ENCODE measurements at places on chromosomes 2 and 18. TPM values are rescaled to one million over a fixed set of nuclear protein-coding genes. Genes with fewer than 3 reads are reported as not detected.

The SALL3 gene
- not detected for total RNA-seq

The CNOT9 gene
- 65.7 TPM for total RNA-seq

DNA sequence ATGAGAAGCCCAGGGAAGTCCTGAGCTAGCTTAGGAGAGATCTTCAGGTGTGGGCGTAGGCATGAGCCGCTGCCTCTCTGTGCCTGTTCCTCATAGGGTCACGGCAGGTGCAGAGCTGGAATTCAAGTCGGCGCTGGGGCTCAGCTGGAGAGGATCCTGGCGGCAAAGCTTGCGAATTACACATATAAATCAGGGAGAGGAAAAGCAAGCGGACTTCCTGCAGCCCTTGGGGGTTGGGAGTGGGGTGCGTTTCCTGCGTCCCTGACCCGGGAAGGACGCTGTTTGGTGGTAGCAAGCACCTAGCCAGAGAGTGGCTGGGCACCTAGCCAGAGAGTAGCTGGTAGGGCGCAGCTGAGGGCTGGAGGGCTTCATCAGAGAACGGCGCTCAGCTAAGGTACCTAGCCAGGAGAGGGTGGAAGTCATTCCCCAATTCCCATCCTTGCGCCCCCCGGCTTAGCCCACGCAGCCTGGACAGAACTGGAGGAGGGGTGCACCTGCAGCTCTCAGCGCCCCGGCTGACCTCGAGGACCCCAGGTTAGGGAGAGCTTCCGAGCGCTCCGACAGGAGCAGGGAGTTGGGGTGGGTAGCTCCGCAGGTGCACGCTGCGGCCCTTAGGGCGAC lies 459 bp upstream of the EFR3B start:
- peak overlapping the region; percentile 46 for H3K4me3 ChIP-seq
- H3K4me1 ChIP-seq = peaks cover 26% of the 10 kb centered on the region
- H3K27ac ChIP-seq = peak overlapping the region; percentile 43
- peaks cover 29% of the 10 kb centered on the region for H3K27me3 ChIP-seq
- peak; percentile 50 for DNase-seq
- H3K36me3 ChIP-seq = no peaks in the 10 kb centered on the region

- H3K4me3 ChIP-seq = no peak overlapping the region
- H3K4me1 ChIP-seq = no peaks in the 10 kb centered on the region
- H3K27ac ChIP-seq = no peak overlapping the region
- no peak for DNase-seq
- H3K27me3 ChIP-seq = no peaks in the 10 kb centered on the region
These were observed 71.1 kb downstream of the MGAT5 start for GRCh38 chr2:134324947-134325346.

The C2orf15 gene
- total RNA-seq = 1.9 TPM

- H3K36me3 ChIP-seq = no peaks in the 10 kb centered on the region
- peak overlapping the region; percentile 29 for H3K4me3 ChIP-seq
- no peaks in the 10 kb centered on the region for H3K27me3 ChIP-seq
- no peak overlapping the region for H3K27ac ChIP-seq
These were observed 45.1 kb downstream of the RHOB start for GRCh38 chr2:20491739-20492531.

The PRKD3 gene
- total RNA-seq = 13.9 TPM

- no peaks in the 10 kb centered on the region for H3K27me3 ChIP-seq
- DNase-seq = no peak
- no peaks in the 10 kb centered on the region for H3K36me3 ChIP-seq
- no peak overlapping the region for H3K27ac ChIP-seq
- H3K4me3 ChIP-seq = no peak overlapping the region
These were observed 48.0 kb downstream of the LANCL1 start for GRCh38 chr2:210428393-210429179.

DNA sequence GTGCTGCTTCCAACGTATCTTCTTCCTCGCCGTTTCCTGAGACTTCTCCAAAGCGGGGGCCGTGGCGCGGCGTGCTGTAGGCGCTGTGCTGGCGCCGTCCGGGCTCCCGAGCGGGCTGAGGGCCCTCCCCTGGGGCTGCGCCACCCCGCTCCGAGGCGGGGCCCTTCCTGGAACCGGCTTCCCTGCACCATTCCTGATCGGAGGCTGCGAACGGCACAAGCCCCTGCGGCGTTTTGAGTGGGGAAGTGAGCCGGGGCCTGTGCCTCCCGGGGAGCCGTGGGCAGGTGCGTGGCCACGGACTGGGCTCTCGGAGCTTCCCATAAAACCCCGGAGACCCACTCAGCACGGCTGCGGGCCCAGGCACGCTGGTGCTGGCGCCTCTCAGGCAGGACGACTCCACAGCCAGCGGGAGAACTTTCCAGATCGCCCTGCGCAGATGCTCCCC lies 74.7 kb downstream of the PSMG2 start:
- H3K27me3 ChIP-seq = no peaks in the 10 kb centered on the region
- H3K27ac ChIP-seq = no peak overlapping the region
- no peak overlapping the region for H3K4me3 ChIP-seq
- H3K4me1 ChIP-seq = no peaks in the 10 kb centered on the region
- no peak for DNase-seq
- H3K36me3 ChIP-seq = no peaks in the 10 kb centered on the region

DNA sequence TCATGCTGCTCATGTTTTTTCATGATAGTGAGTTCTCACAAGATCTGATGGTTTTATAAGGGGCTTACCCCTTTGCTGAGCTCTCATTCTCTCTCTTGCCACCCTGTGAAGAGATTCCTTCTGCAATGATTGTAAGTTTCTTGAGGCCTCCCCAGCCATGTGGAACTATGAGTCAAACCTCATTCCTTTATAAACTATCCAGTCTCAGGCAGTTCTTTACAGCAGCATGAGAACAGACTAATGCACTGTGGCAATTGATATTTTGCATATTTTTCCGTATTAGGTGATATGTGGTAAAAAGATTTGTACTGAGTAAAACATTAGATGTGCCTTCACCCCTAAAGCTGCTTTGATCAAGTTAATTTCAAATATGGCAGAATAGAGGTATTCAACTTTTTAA lies 48.8 kb downstream of the RAB27B start:
- H3K27ac ChIP-seq = no peak overlapping the region
- H3K36me3 ChIP-seq = no peaks in the 10 kb centered on the region
- no peak overlapping the region for H3K4me3 ChIP-seq
- no peaks in the 10 kb centered on the region for H3K4me1 ChIP-seq

GRCh38 chr2:18991177-18992168 lies 366.9 kb downstream of the OSR1 start:
- no peaks in the 10 kb centered on the region for H3K4me1 ChIP-seq
- no peak overlapping the region for H3K27ac ChIP-seq
- no peaks in the 10 kb centered on the region for H3K27me3 ChIP-seq
- H3K4me3 ChIP-seq = no peak overlapping the region
- DNase-seq = no peak
- H3K36me3 ChIP-seq = no peaks in the 10 kb centered on the region

GRCh38 chr2:46051085-46051484 lies 246.1 kb upstream of the EPAS1 start:
- H3K4me1 ChIP-seq = no peaks in the 10 kb centered on the region
- no peaks in the 10 kb centered on the region for H3K27me3 ChIP-seq
- no peaks in the 10 kb centered on the region for H3K36me3 ChIP-seq
- H3K27ac ChIP-seq = no peak overlapping the region
- no peak for DNase-seq
- H3K4me3 ChIP-seq = no peak overlapping the region

DNA sequence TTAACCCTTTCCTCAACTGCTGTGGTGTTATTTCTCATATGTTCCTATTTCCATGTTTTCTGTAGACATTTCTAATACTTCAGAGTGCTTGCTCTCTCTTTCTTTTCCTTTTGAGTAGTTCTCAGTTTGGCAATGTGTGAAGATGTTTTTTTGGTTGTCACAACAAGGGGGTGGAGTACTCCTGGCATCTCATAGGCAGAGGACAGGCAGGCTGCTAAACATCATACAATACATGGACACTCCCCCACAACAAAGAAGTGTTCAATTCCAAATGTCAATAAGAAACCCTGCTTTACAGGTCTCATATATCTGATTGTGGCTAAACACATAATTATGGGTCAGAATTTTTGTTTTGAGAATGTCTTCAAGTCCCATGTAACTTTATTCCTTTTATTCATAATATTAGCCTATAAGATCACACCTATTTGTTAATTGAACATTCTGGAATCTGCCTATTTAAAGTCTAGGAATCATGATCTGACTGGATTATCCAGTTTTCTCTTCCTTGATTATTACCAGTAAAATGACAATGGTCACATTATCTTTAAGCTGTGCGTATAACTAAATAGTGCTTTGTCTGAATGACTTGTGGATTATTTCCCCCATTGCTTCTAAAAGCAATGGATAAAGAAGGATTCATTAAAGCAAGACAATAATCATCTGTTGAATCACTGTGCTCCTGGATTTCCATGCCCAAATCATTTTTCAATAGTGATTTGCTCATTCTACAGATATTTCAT lies 46.8 kb upstream of the ITPRID2 start:
- DNase-seq = no peak
- H3K36me3 ChIP-seq = no peaks in the 10 kb centered on the region
- H3K27me3 ChIP-seq = no peaks in the 10 kb centered on the region
- H3K27ac ChIP-seq = no peak overlapping the region
- no peak overlapping the region for H3K4me3 ChIP-seq
- H3K4me1 ChIP-seq = peaks cover 46% of the 10 kb centered on the region

DNA sequence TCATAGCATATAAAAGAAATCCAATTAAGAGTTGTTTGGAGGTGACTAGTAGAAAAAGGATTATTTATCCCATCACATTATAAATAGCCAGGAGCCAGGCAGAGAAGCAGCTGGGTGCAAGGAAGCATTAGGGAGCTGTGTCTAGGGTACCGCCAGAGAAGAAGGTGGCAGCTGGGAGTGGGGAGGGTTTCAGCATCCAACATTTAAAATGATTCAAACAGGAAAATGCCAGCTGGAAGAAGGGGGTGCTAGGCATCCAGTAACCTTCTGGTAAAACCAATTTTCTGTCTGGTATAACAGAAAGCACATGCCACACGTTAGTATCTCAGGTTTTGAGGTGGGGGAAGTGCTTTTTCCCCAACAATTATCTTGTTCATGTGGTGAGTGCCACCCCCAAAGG lies 452.4 kb downstream of the ZEB2 start:
- DNase-seq = no peak
- H3K4me1 ChIP-seq = no peaks in the 10 kb centered on the region
- no peaks in the 10 kb centered on the region for H3K36me3 ChIP-seq
- no peak overlapping the region for H3K27ac ChIP-seq
- H3K4me3 ChIP-seq = no peak overlapping the region

GRCh38 chr2:214108598-214108997 lies 302.3 kb upstream of the VWC2L start:
- no peaks in the 10 kb centered on the region for H3K4me1 ChIP-seq
- H3K36me3 ChIP-seq = no peaks in the 10 kb centered on the region
- no peaks in the 10 kb centered on the region for H3K27me3 ChIP-seq
- H3K4me3 ChIP-seq = no peak overlapping the region

- DNase-seq = no peak
- H3K4me1 ChIP-seq = no peaks in the 10 kb centered on the region
- H3K36me3 ChIP-seq = no peaks in the 10 kb centered on the region
- H3K4me3 ChIP-seq = no peak overlapping the region
- no peak overlapping the region for H3K27ac ChIP-seq
These were observed 117.8 kb downstream of the NFATC1 start for GRCh38 chr18:79513381-79514081.

- no peak for DNase-seq
- no peak overlapping the region for H3K27ac ChIP-seq
- no peaks in the 10 kb centered on the region for H3K27me3 ChIP-seq
- no peak overlapping the region for H3K4me3 ChIP-seq
- no peaks in the 10 kb centered on the region for H3K4me1 ChIP-seq
- H3K36me3 ChIP-seq = no peaks in the 10 kb centered on the region
These were observed 137.2 kb downstream of the TFCP2L1 start for GRCh38 chr2:121147766-121148165.

DNA sequence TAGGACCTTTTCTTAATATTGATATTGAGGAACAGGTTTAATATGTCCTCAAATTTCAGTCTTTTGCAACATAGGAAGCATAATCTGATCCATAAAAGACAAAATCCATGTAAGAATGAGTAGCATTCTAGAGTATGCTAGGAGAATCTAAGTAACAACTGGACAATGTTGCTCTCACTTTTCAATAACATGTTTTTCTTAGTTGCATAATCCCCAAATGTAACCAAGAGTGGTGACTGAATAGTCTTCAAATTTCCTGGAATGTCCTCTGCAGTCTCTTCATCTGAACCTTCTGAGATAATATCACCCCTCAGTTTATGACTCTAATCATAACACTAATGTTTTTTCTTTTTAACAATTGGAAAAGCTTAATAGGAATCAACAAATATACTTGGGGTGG lies 110.0 kb upstream of the ZEB2 start:
- no peak overlapping the region for H3K27ac ChIP-seq
- DNase-seq = no peak
- H3K4me1 ChIP-seq = no peaks in the 10 kb centered on the region
- no peaks in the 10 kb centered on the region for H3K36me3 ChIP-seq

DNA sequence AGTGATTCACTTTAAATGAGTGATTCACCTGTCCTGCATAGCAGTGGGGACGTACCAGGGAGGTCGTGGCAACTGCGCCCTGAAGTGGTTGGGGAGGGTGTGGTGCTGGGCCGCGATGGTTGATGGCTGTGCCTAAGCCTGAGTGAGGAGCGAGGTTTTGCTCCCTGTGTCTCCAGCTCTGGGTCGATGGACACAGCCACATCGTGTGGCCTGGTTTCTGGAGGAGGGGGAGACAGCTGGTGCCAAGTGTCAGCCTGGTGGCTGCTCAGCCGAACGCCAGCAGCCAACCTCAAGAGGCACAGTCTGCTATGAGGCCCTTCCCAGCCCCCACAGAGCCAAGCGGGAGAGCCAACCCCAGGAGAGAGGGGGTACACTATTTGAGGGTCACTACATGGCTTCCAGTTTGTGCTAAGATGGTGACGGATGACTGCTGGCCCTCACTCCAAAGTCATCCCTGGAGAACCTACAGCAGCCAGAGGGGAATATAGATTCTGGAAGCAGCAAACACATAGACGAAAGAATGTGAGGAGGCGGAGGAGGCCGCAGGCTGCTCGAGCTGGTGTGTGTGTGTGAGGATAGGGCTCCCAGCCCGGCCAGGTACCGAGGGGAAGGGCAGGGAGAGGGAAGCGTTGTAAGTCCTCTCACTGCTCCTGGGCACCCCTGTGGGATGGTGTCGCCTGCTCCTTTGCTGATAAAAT lies 58.6 kb upstream of the OTOF start:
- no peaks in the 10 kb centered on the region for H3K36me3 ChIP-seq
- H3K27ac ChIP-seq = no peak overlapping the region
- DNase-seq = no peak
- no peaks in the 10 kb centered on the region for H3K27me3 ChIP-seq
- H3K4me1 ChIP-seq = no peaks in the 10 kb centered on the region

Measured in HCT116 (cell line).